ENCODE measurements at places on chromosomes 16 and 17. TPM values are rescaled to one million over a fixed set of nuclear protein-coding genes. Genes with fewer than 3 reads are reported as not detected.

GRCh38 chr17:41267711-41268110, 2.5 kb downstream of the KRTAP9-6 start:
- DNase-seq, result no peak

DNA sequence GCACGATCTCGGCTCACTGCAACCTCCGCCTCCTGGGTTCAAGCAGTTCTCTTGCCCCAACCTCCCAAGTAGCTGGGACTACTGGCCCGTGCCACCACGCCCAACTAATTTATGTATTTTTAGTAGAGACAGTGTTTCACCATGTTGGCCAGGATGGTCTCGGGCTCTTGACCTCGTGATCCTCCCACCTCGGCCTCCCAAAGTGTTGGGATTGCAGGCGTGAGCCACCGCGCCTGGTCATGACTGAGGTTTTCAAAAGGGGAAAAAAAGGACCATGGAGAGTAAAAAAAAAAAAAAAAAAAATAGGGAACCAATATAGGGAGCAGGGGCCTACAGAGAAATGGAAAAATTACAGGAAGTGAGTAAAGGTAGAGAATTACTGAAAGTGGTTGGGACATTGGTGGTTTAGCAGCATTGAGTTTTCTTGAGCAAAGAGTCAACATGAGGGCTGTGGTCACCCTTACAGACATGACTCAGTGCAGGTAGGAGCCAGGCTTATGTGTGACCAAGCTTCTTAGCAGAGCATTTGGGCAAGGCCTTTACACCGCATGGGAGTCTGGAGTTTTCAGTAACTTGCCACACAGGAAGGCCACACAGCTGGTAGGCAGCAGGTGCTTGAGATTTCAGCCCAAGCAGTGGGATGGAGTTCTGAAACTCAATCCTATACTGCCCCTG, 447.3 kb downstream of the HS3ST3B1 start:
- DNase-seq, result no peak

CDYL2 gene
- total RNA-seq, result 16.3 TPM

FAM20A gene
- total RNA-seq, result not detected

PRDM7 gene
- not detected for total RNA-seq

OTOA gene
- 0.17 TPM for total RNA-seq

Data from HFFc6 (cell line).